Foreskin keratinocyte (primary cell): ENCODE measurements at places on chromosomes 12 and 14. TPM values are rescaled to one million over a fixed set of nuclear protein-coding genes. Genes with fewer than 3 reads are reported as not detected.

Gene DCN
- polyA plus RNA-seq, result 0.13 and 0.40 TPM in 2 replicates

Gene OTX2
- polyA plus RNA-seq, result not detected in 2 replicates

Gene HOXC9
- polyA plus RNA-seq, result 7.0 and 9.0 TPM in 2 replicates

Gene SLC8B1
- 9.5 and 11.4 TPM in 2 replicates for polyA plus RNA-seq

Gene CCDC197
- not detected in 2 replicates for polyA plus RNA-seq

Gene LGALS3
- 216 and 249 TPM in 2 replicates for polyA plus RNA-seq

Gene OR6C2
- polyA plus RNA-seq, result not detected in 2 replicates

Gene B3GNT4
- polyA plus RNA-seq, result 1.2 and 2.3 TPM in 2 replicates

Gene MGST1
- 183 and 216 TPM in 2 replicates for polyA plus RNA-seq

Gene ZDHHC22
- not detected in 2 replicates for polyA plus RNA-seq

Gene OR4K2
- polyA plus RNA-seq, result not detected in 2 replicates

Gene TDRD9
- polyA plus RNA-seq, result 0.26 and 1.1 TPM in 2 replicates

Gene RAD51AP1
- polyA plus RNA-seq, result 9.4 and 14.0 TPM in 2 replicates

Gene ACACB
- polyA plus RNA-seq, result 0.53 and 0.56 TPM in 2 replicates

Gene SCFD1
- 53.3 and 56.2 TPM in 2 replicates for polyA plus RNA-seq

Gene SOAT2
- not detected in 2 replicates for polyA plus RNA-seq

Gene LRIG3
- 4.8 and 6.6 TPM in 2 replicates for polyA plus RNA-seq

Gene WNT1
- not detected in 2 replicates for polyA plus RNA-seq

Gene LYZ
- 0.04 TPM in 1 of 2 replicates, not detected in the other for polyA plus RNA-seq

Gene KRT5
- 14,175 and 15,868 TPM in 2 replicates for polyA plus RNA-seq

Gene ALDH1L2
- 1.6 and 4.4 TPM in 2 replicates for polyA plus RNA-seq

Gene DEPDC4
- polyA plus RNA-seq, result 0.97 and 1.7 TPM in 2 replicates

Gene SSPN
- 0.21 and 0.24 TPM in 2 replicates for polyA plus RNA-seq

Gene INSM2
- polyA plus RNA-seq, result not detected in 2 replicates

Gene SIRT4
- polyA plus RNA-seq, result 0.54 and 0.73 TPM in 2 replicates
